ENCODE measurements at places on chromosomes 3 and 15.
A peak's percentile ranks its signal among the peaks of the same experiment; 100 is the strongest.

- no peak for DNase-seq
Observed at GRCh38 chr3:33926998-33927605, 128.7 kb downstream of the PDCD6IP start.

DNA sequence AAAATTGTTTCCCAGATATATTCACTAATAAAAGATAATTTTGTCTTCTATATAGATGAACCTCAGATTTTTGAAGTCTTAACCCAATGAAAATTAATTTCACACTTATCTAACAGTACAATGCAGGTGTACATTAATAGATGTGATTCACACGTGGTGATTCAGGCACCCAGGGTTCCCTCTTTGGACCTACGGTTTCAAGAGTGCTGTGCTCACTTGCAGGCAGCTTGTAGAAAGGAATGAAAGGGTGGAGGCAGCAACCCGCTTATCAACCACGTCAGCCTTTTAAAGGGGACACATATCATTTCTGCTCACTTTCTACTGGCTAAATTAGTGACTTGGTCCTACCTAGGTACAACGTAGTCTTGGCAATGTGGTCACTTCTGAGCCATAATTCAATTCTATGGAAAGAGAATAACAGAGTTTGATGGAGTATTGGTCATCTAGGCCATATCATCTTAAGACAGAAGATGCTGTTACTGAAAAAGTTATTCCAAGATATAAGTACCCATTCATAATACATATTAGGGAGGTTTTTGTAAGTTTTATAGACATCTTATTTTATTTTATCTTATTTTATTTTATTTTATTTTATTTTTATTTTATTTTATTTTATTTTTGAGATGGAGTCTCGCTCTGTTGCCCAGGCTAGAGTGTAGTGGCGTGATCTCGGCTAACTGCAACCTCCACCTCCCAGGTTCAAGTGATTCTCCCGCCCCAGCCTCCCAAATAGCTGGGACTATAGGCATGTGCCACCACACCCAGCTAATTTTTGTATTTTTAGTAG, 37.9 kb downstream of the ACP3 start:
- DNase-seq = no peak

- no peak for DNase-seq
Observed at GRCh38 chr3:147956615-147957014, 547.5 kb downstream of the ZIC1 start.

DNA sequence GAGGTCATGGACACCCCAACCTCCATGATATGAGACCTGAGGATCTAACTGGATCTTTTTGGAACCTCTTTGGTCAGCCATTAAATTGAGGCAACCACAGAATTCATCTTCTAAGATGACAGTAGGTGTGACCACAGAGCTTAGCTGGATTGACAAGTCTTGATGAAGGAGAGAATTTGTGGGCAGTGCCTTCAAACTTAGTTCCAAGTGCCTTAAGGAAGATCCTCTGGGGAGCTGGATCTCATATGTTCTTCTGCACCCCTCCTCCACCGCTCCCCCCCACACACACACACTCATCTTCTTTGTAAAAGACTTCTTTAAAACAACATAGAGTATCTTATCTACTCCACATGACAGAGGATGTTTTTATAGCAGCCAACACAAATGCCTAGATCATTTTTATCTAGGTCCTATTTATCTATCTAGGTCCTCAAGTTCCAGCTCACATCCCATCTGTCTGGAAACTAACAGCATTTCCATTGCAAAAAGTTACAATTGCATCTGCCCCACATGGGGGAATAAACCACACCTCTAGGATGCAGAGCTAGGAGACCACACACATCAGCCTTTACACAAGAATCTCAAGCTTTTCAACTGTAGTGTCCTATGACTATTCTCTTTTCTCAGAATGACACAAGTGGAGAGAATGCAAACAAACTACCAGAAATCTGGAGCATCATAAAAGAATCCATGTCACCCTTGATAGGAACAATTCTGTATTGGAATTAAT, 37.4 kb downstream of the WWTR1 start:
- DNase-seq = no peak

DNA sequence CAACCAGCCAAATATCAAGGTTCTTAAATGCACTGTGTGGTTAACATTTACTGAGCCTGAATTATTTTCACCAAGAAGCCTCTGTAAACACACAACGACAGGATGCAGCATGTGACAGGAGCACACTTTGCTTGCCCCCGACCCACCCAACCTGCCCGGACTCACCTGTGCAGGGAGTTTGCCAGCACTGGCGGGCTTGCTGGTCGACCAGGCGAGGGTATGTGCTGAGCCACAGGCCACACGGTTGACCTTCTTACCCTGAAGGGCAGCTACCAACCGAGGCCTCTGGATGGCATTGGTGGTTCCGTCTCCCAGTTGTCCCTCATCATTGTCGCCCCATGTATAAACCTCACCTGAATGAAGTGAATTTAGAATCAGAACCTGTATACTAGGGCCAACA, 25.7 kb upstream of the OCA2 start:
- no peak for DNase-seq

- DNase-seq = no peak
Observed at GRCh38 chr15:92304223-92304975, 89.3 kb upstream of the ST8SIA2 start.

DNA sequence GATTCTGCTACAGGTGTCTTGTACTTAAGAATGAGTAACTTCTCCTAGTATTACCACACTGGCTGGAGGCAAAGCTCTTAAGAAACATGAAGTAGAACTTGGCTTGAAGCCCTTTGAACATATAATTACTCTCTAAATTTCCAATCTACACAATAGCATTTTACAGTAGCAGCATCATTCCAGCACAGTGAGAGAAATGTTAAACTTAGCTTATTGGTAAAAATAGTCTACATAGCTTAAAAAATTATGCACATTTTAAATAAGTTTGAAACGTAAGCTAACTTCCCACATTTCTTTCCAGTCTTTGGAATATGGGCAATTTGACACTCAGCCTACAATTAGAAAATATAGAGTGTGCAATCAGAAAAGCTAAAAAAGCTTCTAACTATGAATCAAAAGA, 32.8 kb upstream of the TOP2B start:
- no peak for DNase-seq

DNA sequence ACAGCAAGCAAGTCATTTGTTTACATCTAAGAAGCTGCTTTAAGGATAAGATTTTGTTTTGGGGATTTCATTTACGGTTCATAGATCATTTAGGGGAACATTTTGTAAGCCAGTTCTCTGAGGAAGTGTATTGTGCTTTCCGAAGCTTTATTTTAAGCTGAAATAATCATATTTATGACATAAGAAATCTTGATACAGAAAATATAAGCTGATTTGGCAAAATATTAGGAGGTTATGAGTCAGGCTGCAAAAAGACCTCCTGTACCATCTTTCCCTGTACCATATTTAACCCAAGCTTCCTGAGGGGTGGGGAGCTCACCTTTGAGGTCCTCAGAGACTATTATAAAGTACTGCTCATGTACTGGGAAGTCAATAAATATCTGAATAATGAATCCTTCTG, 8.1 kb upstream of the EIF4E3 start:
- no peak for DNase-seq

- no peak for DNase-seq
Observed at GRCh38 chr3:54845551-54845950, 82.3 kb downstream of the LRTM1 start.

DNA sequence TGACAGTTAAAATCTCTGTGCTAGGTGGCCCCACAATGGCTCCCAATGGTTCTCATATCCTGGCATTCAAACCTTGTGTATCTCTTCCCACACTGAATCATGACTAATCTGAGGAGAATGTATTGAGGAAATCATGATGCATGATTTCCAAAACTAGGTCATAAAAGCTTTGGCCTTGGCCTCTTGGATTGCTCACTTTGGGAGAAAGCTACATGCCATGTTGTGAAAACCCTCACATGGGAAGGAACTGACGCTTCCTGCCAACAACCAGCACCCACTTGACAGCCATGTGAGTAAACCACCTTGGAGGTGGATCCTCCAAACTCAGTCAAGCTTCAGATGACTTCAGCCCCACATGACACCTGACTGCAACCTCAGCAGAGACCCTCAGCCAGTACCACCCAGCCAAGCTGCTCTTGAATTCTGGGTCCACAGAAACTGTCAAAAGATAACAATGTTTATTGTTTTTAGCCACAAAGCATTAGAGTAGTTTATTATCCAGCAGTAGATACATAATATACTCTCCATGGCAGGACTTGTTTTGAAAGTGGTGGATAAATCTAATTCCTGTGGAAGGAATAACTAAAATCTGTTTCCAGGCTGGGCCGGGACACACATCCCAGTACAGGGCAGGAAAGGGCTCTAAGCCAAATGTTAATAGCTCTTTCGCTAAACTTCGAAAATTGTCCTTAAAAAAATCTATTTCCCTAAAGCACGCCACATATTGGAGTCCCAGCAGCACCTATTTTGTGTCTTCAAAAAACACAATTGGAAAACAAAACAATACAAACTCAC, 1.0 kb upstream of the ZNF620 start:
- no peak for DNase-seq

- DNase-seq = no peak
Observed at GRCh38 chr3:37241880-37242279, 67.5 kb upstream of the LRRFIP2 start.

DNA sequence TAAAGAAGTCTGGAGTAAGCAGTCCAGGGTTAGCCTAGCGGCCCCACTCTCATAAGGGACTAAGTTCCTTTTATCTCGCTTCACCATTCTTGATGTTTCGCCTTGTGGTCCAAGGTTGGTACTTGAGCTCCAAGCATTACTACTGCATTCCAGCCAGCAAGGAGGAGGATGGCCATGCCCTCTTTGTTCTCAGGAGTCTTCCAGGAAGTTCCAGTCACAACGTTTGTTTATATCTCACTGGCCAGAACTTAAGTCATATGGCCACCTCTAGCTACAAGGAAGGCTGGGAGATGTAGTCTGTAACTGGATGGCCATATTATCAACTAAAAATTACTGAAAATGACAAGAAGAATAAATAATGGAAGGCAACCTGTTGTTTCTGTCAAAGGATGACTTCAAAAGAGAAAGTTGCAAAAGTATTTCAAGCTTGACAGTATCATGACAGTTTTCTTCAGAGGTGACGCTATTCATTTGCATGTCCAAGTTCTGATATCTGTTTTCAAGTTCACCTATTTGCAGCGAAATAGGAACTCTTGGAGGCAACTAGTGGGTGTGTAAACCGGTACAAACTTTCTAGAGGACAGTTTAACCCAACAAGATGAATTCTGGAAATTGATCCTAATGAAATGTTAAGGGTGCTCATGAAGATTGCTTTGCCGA, 118.6 kb downstream of the PGPEP1L start:
- no peak for DNase-seq

GRCh38 chr3:46490338-46491084, 7.3 kb upstream of the RTP3 start:
- DNase-seq = no peak

- DNase-seq = peak; percentile 80
Observed at GRCh38 chr3:137032465-137033120, 74.8 kb downstream of the IL20RB start.
